ENCODE measurements at places on chromosomes 7 and 10.

DNA sequence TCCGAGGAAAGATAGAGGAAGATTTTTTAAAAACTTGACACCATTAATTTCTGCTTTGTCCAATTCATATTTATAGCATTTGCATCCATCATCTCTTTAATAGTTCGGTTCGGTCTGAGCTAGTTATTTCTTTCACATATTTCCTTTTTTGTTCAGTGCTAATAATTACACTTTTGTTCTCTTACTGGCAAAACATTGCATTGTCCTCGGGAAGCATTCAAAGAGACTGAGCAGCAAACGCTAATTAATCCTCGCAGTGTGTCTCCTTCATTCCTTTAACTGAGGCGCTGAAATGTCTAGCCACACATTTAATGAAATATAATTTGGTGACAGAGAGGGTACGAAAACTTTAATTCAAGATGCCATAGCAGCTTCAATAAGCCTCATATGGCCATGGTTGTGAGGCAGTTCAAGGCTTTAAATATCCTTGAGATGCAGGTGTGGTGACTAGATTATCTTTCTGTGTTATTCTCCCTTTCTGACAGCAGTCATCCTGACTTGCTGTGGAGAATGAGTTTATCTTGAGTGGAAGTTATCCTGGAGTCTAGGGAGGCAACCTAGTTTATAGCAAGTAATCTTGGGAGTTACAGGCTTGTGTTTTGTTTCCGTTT lies 431.4 kb downstream of the SDK1 start:
- DNase-seq: no peak

DNA sequence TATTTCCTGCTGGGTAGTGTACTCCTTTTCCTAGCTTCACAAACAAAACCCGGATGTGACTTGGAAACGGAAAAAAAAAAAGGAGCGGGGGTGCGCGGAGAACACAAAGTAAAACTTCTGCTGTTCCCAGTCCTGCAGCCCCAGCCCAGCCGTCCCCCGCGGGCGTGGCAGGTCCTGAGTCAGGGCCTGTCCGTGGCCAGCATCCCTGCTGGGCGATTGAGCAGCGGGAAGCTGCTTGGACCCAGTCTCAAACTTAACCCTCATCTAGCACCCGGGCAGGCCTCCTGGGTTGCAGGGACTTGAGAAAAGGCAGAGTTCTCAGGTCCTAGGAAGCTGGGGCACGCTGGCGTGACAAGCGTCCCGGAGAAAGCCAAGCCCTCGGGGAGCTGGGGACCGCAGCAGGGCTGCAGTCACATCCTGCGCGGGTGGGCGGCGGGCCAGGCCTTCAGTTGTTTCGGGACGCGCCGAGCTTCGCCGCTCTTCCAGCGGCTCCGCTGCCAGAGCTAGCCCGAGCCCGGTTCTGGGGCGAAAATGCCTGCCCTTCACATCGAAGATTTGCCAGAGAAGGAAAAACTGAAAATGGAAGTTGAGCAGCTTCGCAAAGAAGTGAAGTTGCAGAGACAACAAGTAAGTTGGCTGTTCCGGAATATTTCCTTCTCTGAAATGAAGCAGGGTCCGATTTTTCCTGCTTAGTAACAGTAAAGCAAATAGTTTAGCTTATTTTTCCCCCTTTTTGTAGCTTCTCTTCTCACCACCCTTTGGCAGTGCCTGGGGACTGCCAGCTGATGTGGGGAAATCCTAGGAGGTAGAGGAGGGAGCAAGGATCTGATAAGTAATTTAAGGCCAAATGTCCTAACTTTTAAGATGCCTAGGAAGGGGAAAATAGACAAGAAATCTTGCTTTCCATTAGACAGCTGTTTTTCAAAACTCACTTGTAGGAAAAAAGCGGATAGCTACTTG lies at the start of gene GNG11:
Gene GNG11, plus strand, starts transcription at position 129 of the 960 bp plus-strand sequence. Its CDS starts 403 bp downstream, at position 532.
- DNase-seq: no peak

- no peak for DNase-seq
Measured at GRCh38 chr7:99505324-99505662, 831 bp downstream of the ZKSCAN5 start.

GRCh38 chr10:81116201-81116600 lies 578.5 kb downstream of the SH2D4B start:
- DNase-seq: peak; percentile 29

DNA sequence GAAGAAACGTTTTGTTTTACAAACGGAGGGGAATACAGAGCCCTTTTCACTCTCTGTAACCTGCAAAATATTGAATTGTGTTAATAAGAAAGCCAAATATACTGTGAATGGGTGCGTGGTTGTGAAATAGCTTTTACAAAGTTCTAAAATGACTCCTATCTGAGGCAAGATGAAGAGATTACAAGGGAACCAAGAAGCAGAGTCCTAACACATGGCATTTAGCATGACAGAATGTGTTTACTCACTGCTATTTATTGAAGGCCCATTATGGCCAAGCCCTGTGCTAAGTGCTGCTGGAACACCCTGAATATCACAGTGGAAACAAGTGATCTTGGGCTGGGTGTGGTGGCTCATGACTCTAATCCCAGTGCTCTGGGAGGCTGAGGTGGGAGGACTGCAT lies 12.9 kb downstream of the JCAD start:
- DNase-seq: no peak

GRCh38 chr10:72126872-72127232 lies 38.5 kb upstream of the SPOCK2 start:
- DNase-seq: no peak

- no peak for DNase-seq
Measured at GRCh38 chr7:77532247-77532646, 4.8 kb upstream of the PTPN12 start.

DNA sequence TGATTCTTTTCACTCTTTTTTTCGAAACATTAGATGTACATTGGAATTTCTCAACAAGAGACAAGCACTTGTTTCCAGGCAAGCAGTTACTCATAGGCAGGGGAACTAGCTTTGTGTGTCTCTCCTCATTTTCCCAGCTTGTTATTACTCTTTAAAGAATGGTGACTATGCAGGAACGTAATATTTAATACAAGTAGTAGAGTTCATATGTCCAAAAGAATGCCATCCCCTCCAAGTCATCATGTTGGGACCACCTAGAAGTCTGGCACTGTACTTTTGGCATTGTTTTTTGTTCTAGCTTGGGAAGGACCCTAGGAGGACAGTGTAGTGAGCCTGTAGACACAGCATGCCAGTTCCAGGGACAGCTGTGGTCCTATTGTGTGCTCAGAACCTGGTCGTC lies 650.7 kb downstream of the INHBA start:
- DNase-seq: no peak

DNA sequence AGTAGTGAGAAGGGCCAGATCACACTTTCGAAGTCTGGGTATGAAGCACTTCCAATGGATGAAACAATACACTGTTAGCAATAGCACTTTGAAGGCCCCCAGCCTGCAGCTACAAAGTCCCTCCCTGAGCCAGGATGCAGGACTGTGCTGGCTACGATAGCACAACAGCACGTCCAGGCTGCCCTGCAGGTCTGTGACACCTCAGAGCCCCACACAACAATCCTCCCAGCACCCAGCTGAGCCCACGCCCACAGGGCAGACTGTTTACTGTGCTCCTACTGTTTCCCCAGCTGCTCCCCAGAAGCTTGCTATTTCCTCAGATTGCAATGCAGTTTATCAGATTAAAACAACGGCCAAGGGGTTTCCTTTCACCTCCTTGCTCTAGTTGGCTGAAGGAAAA lies 71.4 kb downstream of the HTR5A start:
- no peak for DNase-seq

DNA sequence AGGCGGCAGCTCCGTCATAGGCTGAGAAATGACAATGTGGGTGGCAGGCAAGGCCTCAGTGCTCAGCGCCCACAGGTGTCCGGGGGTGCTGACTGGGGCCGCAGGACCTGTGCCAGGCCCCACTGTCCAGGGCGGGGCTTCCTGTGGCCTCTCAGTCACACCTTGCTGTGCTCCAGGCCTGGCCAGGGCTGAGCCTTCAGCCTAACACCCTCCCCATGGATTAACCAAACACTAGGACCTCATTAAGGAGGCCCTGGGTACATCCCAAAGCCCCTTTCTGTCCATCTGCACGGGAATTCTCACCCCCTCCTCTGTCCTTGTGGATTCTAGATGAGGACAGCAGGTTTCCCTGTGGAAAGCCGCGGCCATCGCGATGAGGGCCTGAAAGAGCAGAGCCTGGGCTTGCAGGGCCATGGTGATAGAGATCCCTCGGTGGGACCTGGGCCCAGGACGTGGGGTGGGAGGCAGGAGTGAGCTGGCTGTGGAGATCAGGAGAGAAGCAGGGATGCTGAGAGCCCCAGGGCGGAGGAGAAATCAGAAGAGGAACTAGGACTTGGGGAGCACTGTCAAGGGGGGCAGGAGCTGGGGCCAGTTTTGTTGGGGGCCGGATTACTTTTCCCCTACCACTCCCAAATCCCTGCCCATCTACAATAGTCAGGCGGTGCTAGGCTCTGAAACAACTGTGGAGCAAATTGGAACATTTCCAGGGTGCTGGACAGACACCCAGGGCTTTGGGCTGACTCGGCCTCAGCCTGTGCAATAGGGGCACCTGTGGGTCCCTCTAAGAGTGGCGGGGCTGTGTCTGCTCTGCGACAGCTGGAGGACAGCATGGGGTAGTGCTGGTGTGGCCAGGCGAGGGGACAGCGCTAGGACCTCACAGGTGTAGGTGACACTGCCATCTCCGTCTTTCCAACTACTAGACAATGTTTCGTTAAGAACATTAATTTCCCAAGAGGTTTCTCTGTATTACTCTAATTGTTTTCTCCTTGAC lies 23.3 kb upstream of the MNX1 start:
- DNase-seq: no peak

- DNase-seq: no peak
Measured at GRCh38 chr7:47290466-47290865, 291.4 kb downstream of the TNS3 start.

- no peak for DNase-seq
Measured at GRCh38 chr10:24425151-24425550, 216.2 kb downstream of the KIAA1217 start.

Measured in T47D (cell line).